ENCODE measurements at places on chromosomes 7 and 10. TPM values are rescaled to one million over a fixed set of nuclear protein-coding genes. Genes with fewer than 3 reads are reported as not detected.

Gene YKT6
- total RNA-seq = 53.3 TPM

Gene SPDYE2
- 0.27 TPM for total RNA-seq

Gene ZNF467
- total RNA-seq = 4.6 TPM

Gene SORBS1
- 72.9 TPM for total RNA-seq

Gene NRG3
- 7.9 TPM for total RNA-seq

Gene PIK3AP1
- total RNA-seq = 5.4 TPM
